ENCODE measurements at places on chromosomes 5 and 9.

GRCh38 chr9:121939643-121940042 is 153.5 kb downstream of the TTLL11 start:
- DNase-seq = no peak

- DNase-seq = no peak
Observed at GRCh38 chr5:163571744-163572143, 66.3 kb downstream of the MAT2B start.

DNA sequence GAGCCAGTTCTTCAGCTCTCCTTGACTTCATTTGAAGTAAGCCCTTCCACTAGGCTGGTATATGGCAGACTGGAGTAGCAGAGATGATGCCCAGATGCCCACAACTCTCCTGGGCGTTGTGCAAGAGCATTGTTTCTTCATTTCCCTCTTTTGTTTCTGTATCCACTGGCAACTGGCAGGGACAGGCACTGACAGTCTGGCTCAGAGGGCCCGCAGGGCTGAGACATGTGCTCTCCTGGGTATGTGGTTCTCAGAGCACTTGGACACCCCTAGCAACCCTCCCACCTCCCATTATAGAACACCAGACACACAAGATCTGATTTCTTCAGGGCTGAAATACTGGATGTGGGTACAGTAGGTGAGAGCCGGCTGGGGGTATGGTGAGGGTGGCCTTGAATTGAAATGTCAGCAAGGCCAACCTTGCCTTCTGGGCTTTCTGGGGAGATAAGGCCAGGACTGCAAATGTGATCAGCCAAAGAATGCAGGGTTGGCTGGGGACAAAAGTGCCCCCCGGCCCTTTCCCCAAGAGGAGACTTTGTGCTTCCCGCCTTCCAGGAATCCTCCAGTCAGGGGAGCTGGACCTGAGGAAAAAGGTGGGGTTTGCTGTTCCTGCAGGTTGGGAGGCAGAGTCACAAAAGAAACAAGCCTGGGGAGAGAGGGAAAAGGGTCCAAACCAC is 28.6 kb upstream of the CTNNA1 start:
- peak; percentile 50 for DNase-seq

- no peak for DNase-seq
Observed at GRCh38 chr5:34511481-34511880, 144.6 kb upstream of the RAI14 start.

GRCh38 chr5:172405226-172406107 is 48.9 kb downstream of the SH3PXD2B start:
- peak; percentile 17 for DNase-seq

DNA sequence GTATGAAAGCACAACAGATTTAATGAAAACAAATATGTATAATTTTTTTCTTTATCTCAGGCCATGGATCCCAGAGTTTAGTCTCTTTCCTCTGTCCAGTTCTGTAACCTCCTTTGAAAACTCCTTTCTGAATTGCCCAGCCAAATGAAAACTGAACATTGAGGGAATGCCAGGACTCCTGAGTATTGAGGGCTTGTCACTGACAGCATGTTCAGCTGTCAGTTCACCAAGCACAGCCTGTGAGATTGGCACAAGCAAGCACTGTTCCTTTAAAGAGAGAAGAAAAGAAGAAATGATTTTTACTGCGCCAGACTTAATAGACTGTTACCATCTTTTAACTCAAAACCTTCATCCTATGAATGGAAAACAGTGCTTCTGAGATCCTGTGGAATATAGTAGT is 27.3 kb downstream of the TTC1 start:
- DNase-seq = no peak

DNA sequence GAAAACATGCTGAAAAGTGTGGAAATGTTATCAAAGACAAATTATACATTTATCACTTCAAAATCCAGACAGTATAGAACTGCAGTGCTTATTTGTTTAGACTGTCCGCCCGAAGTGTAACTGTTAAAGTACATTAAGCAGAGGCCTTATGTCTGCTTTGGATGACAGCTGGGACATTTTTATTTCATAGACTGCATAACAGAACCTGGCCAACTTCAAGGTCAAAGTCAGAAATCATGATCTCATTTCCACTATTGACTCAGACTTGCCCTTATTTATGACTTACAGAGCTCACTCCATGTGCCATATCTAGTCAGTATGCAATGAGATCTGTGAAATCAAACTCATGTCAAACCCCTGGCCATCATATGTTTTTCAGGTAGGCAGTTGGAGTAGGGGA is 87.7 kb downstream of the RAB3C start:
- DNase-seq = no peak

- DNase-seq = peak; percentile 99
Observed at GRCh38 chr5:160165137-160166068, 46.2 kb upstream of the PWWP2A start.

DNA sequence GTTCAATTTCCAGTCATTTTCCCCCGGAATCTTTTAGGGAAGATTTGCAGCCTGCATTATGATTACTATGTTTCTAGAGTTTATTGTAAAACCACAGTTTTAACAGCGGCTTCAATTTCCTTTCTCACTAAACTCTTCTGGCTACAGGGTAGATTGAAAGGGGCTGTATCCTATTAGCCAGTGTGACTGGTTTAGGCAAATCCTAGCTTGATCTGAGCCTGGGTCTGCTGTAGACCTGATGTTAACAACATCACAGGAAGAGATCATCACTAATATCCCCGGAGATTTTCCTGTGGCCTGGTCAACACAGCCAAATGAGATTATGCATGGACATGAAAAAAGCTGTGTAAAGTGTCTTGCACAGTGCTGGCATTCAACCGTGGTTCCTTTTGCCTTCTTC is 33.4 kb downstream of the STOM start:
- DNase-seq = no peak

- DNase-seq = no peak
Observed at GRCh38 chr5:118604106-118604505, 384.2 kb downstream of the DTWD2 start.

DNA sequence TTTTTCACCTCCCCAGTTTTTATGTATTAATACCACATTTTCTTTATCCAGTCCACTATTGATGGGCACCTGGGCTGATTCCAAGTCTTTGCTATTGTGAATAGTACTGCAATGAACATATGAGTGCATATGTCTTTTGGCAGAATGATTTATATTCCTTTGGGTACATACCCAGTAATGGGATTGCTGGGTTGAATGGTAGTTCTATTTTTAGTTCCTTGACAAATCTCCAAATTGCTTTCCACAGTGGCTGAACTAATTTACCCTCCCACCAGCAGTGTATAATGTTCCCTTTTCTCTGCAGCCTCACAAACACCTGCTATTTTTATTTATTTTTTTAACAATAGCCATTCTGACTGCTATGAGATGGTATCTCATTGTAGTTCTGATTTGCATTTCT is 340.2 kb downstream of the ADAMTS6 start:
- no peak for DNase-seq

GRCh38 chr5:3155046-3155445 is 403.6 kb upstream of the IRX2 start:
- DNase-seq = no peak

DNA sequence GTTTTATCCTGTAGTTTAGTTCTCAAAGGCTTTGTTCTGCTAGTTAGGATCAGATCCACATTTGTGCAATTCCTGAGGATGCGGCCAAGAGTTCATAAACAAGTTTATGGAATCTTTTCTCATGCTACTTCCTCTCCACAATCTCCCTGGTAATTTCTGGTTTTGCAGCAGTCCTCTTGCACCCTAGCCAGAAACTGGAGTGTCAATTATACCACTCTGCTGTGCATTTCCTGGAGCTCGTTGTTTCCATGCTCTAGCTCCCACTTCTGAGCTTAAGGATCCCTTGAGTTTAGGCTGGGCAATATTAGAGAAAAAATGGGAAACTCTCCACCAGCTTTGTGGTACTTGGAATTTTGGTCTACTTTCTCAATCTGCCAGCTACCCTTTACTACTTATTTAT is 474.7 kb downstream of the DIRAS2 start:
- DNase-seq = no peak

DNA sequence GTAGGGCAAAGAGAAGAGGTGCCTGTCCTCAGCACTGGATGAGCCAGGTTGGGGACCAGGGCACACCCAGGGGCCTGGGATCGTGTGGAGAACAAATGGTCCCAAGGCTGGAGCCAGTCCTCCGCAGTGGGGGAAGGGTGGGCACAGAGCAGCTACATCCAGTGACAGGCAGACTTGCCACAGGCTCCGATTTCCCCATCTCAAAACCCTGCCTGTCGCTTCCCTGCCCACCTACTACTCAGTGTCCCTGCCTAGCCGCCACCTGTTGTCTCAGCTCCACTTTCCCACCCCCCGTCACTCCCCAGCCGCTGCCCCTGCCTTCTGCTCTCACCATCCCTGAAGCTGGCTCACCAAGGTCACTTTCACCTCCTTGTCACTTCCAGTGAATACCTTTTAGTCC is 13.9 kb upstream of the ENHO start:
- DNase-seq = no peak

DNA sequence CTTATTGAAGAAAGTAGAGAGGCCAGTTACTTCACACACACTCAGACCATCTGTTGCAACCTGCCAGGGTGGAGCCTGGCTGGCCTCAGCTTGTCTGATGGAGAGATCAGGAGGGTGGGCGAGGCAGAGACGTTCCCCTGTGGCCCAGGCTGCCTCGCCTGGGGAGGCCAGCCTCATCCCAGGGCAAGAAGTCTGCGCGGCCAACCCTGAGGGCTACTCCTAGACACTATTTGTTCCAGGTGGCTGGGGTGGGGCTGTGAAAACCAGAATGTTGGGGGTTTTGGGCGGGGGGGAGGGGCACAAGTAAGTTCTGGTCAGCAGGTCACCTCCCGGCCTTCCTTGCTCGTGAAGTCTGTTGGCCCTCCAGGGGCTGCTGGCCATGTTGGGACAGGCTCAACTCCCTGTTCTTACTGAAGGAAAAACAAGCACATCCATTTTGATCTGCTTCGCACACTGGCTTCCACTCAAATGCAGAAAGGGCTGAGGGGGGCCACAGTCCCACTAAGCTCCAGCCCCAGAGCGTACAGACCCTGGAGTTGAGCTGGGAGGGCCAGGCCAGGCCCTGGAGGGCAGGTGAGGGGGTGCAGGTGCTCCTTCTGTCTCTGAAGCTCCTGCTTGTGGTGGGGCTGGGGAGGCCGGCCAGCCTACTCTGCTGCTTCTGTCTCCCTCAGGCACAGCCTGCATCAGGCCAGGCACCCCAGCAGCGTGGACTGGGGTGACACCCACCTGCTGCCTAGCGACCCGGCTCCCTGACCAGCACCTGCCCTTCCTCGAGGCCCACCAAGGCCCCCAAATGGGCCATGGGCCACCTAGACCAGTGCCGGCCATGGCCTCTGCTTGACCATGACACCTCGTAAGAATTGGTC is 46.6 kb downstream of the SECISBP2 start:
- no peak for DNase-seq

- DNase-seq = no peak
Observed at GRCh38 chr9:34560599-34561214, 28.8 kb downstream of the CNTFR start.

DNA sequence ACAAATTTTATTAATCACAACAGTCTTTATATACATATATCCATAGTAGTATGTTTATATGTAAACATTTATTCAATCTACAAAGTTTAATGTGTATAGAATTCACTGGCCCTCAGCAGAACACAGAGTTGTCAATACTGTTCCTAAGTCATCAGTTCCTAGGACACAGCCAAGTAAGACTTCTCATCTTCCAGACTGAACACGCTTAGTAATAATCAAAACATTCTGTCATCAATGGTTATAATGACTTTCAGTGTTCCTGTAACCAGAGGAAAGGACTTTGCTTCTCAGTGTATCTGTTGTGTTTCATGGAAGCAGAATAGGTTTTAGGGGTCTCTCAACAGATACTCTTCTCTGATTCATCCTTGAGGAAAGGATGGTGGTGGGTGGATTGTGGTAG is 82.2 kb downstream of the SMIM23 start:
- DNase-seq = no peak

DNA sequence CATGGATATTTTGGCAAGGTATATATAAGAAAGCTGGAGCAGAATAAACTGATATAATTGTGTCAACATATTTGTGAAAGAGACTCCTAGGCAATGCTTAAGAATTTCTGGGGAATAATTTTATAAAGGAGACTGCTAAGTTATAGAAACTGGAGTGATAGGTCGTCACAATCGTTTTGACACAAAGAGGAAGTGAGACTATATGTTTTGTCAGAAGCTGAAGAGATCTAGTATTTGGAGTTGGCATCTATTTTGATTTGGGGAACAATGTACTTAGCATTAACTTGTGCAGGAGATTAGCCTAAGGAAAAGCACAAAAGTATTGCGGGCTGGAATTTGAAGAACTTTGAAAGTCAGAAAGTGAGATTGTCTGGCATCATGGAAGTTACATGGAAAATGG is 582.5 kb downstream of the TAF11L14 start:
- DNase-seq = no peak

GRCh38 chr5:160083501-160083900 is 35.7 kb downstream of the PWWP2A start:
- no peak for DNase-seq

GRCh38 chr5:138339464-138339863 is 1.4 kb downstream of the FAM53C start:
- DNase-seq = no peak

DNA sequence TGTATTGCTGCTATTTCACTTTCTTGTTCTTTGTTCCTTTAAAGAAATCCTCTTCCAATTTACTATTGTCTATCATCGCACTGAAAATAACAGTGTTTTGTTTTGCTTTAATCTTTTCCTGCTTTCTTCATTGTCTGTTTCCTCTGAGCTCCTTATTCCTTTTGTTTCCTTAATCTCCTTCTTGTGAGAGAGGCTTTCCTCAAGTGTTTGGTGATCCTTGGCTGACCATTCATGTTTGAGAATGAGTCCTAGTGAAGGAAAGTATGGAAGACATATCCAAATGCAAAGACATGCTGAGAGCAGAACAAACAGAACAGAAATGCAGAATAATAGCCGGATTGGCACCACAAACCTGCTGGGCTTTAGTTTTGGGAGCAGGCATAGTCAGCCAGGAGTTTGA is 42.0 kb upstream of the ENTREP1 start:
- DNase-seq = no peak

- peak; percentile 93 for DNase-seq
Observed at GRCh38 chr5:52787600-52788504, at the start of the genes ITGA1 and PELO. ITGA1 (plus strand) TSS chr5:52787916; CDS start chr5:52788354, 438 bp downstream. PELO (plus strand) TSS chr5:52787916; CDS start chr5:52800395, 12,479 bp downstream.

DNA sequence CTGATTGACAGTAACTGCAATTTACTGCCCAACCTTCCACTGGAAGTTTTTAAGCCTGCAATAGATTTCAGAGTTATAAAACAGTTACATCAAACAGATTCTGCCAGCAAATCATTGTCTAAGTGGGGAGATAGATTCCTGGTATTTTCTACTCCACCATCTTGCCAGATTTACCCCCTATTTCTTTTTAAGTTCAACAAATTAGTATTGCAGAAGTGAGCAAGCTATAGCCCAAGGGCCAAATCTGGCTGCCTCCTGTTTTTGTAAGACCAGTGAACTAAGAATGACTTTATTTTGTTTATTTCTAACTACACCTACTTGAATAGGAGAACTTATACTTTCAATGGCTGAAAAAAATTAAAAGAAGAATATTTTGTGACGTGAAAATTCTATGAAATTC is 8.8 kb upstream of the TMEM171 start:
- no peak for DNase-seq

- no peak for DNase-seq
Observed at GRCh38 chr9:4365055-4365454, 65.2 kb upstream of the GLIS3 start.

GRCh38 chr9:134663753-134664415 is 22.3 kb downstream of the COL5A1 start:
- DNase-seq = no peak

Measured in cardiac muscle cell (in vitro differentiated cells and primary cell).